ENCODE measurements at places on chromosomes 11 and 22.
A peak's percentile ranks its signal among the peaks of the same experiment; 100 is the strongest.

DNA sequence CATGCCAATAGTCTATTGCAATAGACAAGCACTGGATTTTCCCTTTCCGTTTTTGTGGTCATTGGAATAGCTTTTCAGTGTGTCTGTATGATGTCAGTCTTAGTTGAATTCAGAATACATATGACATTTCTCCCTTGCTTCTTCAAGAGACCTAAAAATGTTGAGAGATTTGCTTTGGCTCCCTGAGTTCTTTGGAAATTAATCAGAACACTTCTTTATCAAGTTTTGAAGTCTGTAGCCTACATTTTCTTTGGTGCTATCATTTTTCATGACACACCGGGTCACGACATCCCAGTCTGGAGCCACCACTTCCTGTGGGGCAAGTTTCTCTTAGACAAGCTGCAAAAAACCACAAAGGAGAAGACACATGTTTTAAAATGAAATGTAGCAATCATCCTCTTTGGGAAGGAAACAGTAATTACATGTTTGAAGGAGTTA, 847.1 kb downstream of the OPCML start:
- DNase-seq: no peak

GRCh38 chr22:47090591-47091245, 328.3 kb downstream of the TBC1D22A start:
- DNase-seq: no peak

GRCh38 chr11:91794146-91794545, 430.5 kb upstream of the FAT3 start:
- no peak for DNase-seq

GRCh38 chr11:10444725-10445315, 10.2 kb upstream of the AMPD3 start:
- DNase-seq: no peak

DNA sequence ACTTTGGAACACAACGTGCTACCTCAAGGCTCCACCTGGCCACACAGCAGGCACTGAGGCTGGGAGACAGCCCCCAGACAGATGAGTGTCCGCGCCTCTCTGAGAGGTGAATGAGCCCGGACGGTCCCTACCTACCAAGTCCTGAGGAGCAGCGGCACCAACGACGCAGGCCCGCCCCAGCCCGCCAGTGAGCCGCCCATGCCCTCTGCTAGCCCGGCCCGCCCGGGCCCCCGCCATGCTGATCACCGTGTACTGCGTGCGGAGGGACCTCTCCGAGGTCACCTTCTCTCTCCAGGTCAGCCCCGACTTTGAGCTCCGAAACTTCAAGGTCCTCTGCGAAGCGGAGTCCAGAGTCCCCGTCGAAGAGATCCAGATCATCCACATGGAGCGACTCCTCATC, at the start of gene DDI1:
DDI1 (plus strand) TSS at position 53 of the 400 bp plus-strand sequence; CDS start at position 236, 183 bp downstream.
- DNase-seq: no peak

GRCh38 chr11:76609736-76610370, 60.7 kb downstream of the LRRC32 start:
- no peak for DNase-seq

- no peak for DNase-seq
These were observed 81.1 kb upstream of the MYOD1 start for GRCh38 chr11:17638311-17638710.

- DNase-seq: no peak
These were observed 97.9 kb downstream of the WNT7B start for GRCh38 chr22:45878901-45879551.

DNA sequence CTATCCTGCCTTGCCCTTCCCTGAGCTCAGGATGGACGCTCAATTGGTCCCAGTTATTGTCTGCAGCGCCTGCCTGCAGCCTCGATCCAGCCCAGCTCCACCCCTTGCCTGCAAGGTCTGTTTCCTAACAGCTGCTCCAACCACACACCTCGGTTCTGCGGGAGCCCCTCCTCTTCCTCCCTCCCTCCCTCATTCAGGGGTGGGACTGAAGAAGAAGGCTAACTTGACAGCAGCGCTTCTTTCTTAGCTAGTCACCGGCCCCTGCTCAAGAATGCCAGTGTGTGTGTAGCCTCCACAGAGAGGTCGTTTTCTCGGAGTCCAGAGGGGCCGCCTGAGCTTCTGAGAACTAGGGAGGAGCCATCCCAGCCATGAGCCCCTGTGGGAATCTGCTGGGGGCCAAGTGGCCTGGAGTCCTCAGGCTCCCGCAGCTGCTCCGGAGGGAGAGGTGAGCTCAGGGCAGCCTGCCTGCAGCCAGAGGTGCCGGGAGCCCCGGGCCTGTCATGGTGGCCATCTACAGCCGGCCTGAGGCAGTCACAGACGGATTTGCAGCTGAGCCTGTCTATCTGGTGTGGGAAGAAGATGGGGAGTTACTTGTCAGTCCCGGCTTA, 36.1 kb downstream of the LIMK2 start:
- DNase-seq: peak; percentile 47

GRCh38 chr11:3886985-3887384, 31.5 kb downstream of the STIM1 start:
- no peak for DNase-seq

GRCh38 chr22:41023299-41023623, 69.1 kb upstream of the EP300 start:
- DNase-seq: no peak

DNA sequence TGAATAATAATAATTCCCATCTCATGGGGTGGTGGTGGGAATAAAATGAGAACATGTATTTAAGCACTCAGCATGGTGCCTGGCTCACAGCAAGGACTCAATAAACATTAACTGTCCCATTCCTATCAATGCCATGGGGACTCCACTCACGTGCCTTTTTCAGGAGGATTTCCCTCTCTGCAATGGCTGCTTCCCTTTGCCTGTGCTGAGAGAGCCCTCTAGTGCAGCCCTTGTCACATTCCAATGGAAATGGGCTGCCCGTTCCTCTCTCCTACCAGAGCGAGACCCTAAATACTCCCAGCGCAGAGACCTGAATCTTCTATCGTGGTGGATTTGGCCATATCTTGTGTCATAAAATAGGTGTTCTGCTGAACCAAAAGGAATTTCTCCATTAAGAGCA, 621.5 kb upstream of the B3GAT1 start:
- no peak for DNase-seq

GRCh38 chr11:66326261-66327111, 9.6 kb upstream of the CD248 start:
- no peak for DNase-seq

DNA sequence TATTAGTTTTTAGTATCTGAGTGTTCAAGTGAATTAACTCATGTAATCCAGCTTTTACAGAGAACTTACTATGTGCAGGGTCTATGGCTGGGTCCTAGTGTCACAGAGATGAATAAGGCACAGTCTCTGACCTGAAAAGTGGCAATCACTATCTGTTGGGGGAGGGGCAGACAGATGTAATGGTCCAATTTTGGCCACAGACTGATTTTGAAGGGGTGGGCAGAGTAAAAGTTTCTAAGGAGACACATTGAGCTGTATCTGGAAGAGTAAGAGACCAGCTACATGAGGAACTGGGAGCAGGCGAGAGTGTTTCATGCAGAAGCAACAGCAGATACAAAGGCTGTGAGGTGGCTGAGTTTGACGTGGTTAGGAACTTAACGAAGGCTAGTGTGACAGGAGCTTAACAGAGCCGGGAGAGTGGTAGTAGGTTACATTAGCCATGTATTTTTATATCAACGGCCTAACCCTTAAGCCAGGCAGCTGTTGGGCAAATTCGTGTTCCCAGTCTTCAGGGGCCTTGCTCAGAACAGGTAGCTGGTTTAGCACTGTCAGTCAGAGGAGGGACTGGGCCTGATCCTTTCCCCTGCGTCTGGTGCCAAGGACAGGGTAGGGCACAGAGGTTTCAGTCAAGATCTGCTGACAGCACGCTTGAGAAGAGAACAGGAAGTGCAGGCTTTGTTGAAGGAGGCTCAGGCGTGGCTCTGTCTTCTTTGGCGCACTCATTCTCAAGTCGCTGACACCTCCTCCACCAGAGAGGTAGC, 1.4 kb upstream of the STIM1 start:
- DNase-seq: peak; percentile 53

DNA sequence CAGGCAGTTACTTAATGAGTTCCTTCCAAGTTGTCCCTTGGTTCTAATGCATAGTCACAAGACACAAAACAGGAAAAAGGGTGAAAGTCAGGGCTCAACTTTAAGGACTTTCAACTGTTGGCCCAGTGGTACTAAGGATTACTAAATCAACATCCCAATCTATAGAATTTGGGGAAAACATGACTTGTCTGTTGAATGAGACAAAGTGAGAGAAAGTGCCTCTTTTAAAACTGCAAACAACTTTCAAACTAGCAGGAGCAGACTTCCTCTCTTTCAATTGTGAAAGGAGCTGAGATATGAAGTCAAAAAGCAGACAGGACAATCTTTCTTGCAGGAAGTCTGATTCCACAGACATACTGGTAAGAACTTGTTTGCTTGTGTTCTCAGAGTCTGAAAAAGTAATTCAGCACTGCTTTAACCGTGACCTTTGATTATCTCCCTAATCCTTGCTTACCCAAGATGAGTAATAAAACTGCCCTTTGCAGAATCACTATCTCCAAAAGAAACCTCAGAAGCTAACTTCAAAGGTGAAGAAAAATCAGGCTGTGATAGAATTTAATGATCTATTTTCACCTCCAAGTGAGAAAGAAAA, 960.7 kb upstream of the RAG2 start:
- DNase-seq: no peak

DNA sequence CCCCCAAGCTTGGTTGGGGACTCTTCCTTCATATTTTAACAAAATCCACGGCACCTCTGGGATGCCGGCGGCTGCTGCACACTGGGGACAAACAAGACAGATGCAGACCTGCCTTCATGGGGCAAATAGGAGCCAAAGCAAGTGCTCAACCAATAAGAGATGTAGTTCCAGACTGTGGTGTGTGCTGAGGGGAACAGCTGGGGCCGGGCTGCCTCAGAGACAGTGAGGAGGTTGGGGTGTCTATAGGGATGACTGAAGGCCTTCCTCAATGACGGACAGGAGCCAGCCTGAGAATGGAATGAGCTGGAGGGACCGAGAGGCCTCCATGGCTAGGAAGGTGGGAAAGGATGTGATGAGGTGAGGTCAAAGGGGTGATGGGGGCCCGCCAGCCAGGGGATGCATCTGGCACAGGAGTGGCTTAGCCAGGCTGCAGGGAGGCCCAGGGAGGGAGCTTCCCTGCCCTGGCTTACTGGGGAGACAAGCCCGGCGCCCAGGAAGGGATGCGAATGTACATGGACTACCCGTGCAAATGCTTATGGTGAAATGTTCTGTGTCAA, 10.3 kb upstream of the CTSD start:
- DNase-seq: no peak

DNA sequence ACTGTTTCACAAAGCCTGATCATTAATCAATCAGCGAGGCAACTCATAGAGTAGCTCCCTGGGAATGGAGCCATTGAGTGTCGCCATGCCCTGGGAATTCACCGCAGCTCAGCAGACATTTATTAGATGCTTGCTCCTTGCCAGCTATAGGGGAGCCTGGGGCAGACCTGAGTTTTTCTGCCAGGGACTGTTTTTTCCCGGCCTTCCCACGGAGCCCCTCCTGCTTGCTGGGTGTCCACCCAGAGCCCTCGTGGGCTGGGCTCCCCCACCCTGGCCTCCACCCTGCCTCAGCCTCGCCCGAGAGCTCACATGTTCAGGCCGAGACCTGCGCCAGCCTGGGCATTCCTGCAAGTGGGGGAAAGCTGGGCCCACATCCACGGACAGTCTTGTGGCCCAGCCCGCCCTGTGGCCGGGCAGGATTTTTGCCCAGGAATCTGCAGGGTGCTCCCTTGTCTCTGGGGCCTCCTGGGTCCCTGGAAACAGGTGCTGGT, 64.9 kb downstream of the SMIM38 start:
- DNase-seq: no peak
